ENCODE measurements at places on chromosomes 5 and 9. TPM values are rescaled to one million over a fixed set of nuclear protein-coding genes. Genes with fewer than 3 reads are reported as not detected.

DNA sequence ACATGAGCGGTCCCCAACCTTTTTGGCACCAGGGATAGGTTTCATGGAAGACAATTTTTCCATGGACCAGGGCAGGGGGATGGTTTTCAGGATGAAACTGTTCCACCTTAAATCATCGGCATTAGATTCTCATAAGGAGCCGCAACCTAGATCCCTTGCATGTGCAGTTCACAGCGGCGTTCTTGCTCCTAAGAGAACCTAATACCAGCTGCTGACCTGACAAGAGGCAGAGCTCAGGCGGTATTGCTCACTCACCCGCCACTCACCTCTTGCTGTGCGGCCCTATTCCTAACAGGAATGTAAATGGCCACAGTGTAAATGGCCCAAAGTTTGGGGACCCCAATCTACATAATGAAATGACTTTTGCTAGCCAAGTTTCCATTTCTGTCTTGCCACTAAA, 3.1 kb upstream of the PLIN2 start:
- no peak for DNase-seq

- DNase-seq = no peak
Measured at GRCh38 chr5:52580921-52581320, 206.8 kb upstream of the ITGA1 start.

- DNase-seq = no peak
Measured at GRCh38 chr9:133474853-133475252, 4.0 kb downstream of the SLC2A6 start.

DNA sequence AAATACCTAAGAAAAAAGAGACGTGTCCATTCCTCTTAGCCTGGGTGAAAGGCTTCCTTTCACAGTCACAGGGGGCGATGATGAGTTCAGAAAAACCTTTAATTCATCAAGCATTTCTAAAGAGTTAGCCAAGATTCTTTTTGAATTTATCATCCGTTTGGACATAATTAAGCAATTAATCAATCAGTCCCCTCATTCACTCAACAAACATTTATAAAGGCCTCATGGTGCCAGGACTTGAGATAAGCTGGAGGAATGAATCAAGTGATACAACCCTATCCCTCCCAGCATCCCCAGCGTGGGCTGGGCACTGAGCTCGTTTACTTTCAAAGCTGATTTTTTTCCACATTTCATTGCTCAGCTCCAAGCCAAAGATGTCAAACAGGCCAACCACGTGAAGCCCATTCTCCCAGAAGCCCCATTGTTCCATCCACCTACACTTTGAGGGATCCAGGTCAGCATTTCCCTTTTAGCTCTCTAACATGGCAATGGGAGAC, 140.5 kb downstream of the SLIT3 start:
- no peak for DNase-seq

DNA sequence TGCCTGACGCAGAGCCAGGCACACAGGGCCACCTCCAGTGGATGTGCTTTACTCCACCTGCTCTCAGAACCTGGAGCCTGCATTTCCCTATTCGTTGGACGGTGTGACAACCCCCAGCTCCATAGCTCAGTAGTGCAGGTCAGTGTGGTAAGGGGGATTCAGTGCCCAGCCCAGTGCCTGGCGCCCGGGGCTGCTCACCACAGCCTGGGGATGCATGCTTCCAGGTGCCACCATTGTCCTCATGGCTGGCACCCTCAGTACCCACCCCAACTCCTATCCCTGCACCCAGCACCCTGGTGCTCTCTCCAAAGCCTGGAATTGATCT, 32.8 kb upstream of the ADAMTS2 start:
- DNase-seq = no peak

DNA sequence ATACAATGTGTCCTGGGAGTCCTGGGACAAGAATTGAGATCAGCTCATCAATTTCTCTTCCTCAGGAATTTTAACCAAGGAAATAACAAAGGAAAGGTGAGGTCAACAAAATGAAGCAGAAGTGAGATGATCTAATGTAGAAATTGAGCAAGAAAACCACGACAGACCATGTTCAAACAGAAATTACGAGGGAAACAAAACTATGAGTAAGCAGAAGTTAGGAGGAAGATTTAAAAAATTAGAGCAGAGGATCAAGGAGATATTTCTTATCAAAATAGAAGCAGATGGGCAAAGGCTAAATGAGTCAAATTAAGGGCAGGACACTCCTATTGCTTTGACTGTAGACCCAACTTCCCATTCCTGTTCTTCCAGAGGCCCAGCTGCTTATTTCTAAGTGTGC, 97.4 kb downstream of the HINT1 start:
- DNase-seq = no peak

GRCh38 chr5:10059556-10059955, 190.1 kb downstream of the ATPSCKMT start:
- no peak for DNase-seq

DNA sequence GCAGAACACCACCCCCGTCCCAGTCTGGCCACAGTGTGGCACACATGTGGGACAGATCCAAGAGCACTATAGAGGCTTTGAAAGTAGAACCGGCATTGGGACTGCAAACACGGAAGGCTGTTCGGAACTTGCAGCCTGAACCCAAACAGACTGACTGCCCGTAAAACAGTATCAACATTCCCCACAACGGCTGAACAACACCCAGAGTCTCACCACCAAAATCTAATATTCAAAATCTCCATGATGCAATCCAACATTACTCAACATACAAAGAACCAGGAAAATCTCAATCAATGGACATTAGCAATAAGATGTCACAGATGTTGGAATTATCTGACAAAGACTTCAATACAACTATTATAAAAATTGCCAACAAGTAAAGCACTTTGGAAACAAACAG, 82.3 kb downstream of the ROR2 start:
- DNase-seq = no peak

GRCh38 chr5:131369558-131369957, 105.7 kb downstream of the CDC42SE2 start:
- no peak for DNase-seq

DNA sequence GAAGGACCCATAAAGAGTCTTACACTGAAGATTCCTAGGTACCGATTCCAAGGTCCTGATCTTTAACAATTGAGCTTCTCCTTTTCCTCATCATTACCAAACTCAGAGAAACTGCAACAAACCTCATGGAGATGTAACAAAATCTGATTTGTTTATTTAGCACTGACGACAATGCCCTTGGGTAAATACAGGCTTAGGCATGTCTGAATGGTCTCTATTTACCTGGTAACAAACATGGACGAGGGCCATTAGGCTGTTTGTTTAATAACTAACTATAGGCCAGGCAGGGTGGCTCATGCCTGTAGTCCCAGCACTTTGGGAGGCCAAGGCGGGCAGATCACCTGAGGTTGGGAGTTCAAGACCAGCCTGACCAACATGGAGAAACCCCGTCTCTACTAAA, 333.3 kb downstream of the AGTPBP1 start:
- DNase-seq = no peak

DNA sequence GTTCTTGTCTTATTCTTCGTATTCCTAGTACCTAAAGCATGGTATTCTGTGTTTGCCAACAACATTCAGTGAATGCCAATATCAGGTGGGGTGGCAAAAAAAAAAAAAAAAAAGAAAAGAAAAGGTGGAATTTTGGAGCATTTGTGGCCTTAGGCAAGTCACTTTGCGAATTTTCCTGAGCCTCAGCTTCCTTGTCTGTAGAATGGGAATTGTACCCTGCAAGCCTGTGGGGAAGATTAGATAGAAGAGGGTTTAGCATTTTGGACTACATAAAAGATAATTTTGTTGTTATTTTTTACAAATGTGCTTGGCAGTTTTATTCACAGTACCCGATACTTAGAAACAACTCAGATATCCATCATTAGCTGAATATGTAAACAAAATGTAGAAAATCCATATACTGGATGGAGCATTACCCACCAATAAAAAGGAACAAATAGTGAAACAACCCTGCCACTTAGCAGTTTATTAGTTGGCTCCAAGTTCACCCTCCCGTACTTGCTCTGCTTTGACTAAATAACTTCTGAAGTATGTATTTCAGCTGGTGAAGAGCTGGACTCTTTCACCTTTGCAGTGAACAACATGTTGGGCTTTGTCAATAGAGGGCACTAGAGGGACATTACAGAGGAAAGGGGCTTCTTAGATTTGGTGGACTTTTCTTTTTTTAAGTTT, 13.6 kb downstream of the UBE2D2 start:
- peak; percentile 28 for DNase-seq

- DNase-seq = no peak
Measured at GRCh38 chr5:167710444-167711073, 580.9 kb upstream of the WWC1 start.

- DNase-seq = no peak
Measured at GRCh38 chr5:40682154-40683017, 2.7 kb downstream of the PTGER4 start.

DNA sequence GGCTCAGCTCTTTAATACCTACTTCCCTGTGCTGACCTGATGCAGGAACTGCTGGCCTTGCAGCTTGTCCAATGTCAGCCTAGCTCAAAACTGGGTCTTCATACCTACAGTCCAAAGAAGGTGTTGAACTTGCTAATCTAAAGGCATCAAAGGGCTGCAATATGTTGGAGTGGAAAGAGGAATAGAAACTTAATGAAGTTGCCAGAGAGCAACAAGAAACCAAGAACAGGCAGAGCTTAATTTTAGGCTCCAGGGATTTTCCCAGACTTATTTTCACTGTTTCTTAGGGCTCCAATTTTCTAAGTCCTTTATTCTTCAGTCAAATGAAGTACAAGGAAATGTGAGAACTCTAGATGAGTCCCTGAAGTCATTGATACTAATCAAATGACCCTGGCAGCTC, 17.6 kb upstream of the ERCC6L2 start:
- DNase-seq = no peak

DNA sequence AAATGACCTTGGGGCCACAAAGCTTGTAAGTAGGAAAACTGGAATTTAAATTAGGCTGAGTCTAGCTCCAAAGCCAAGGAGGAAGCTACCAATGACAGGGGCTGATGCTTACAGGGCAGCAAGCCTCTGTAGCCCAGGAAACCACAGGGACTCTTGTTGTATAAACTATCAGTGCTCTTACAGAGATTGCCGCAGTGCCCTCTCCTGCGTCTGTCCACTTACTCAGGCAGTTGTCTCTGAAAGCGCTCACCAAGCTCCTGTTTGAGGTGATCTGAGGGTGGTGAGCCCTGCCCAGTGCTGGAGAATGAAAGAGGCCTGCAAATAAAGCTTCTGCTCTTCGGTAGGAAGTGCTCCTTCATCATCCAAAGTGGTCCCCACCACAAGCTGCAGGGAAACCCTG, 498.8 kb downstream of the ARHGEF28 start:
- DNase-seq = no peak

DNA sequence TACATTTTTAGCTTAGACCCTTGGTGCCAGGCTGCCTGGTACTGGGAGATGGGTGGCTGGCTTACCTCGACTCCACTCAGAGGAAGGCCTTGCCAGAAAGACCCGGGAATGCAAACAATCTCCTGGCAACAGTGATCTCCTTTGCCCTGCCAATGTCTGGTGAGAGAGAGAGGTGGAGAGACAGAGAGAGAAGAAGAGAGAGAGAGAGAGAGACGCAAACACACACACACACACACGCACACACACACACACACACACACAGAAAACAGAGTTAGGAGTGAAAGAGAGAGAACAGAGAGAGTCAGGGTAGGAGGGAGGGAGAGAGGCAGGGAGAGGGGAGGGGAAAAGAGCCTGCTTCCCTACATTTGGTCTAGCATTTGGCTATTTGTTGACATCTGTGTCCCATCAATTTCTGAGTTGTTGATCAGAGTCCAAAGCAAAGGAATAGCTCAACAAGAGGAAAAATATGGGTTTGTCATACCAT, 181.6 kb upstream of the MAP1B start:
- peak; percentile 82 for DNase-seq

SUB1 gene
- polyA plus RNA-seq = 165 TPM

ARID3C gene
- polyA plus RNA-seq = not detected

NPR3 gene
- 3.9 TPM for polyA plus RNA-seq

AK1 gene
- 386 TPM for polyA plus RNA-seq

FGD3 gene
- polyA plus RNA-seq = 45.9 TPM

ISL1 gene
- 0.17 TPM for polyA plus RNA-seq

RFESD gene
- 3.4 TPM for polyA plus RNA-seq

PAM gene
- polyA plus RNA-seq = 117 TPM

Data from lung (tissue), 17 donors.